ENCODE measurements at places on chromosomes 2 and 18.

DNA sequence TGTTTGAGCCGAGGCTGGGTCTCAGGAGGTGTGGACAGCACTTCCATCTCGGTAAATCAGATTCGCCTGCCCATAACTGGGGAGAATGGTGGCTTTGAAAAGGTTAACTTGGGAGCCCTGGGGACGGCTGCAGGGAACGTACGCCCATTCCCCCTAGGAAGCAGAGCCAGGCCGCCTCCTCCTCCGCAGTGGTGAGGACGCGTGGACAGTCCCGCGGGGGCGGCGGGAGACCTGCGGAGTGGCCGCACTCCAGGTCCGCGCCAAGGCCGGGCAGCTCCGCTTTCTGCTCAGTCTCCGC is 845 bp upstream of the MYCN start:
- no peak for DNase-seq

GRCh38 chr18:56458770-56459712 is 179.4 kb downstream of the TXNL1 start:
- DNase-seq: no peak

- DNase-seq: no peak
Measured at GRCh38 chr2:58508006-58508405, 266.9 kb upstream of the FANCL start.

DNA sequence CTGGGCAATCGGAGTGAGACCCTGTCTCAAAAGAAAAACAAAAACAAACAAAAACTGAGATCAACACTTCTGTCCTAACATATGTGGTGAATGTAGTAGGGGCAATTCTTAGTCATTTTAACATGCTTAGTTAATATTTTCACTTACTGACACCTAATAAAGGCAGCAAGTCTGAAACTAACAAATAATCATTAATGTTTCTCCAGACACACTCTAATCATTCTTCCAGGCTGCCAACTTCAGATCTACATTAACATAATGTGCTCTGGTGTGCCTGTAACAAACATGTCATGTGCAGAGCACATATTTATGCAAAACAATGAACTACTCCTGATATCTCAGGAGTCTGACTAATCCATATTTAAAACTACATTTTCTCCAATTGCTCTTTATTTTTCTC is 6.0 kb downstream of the KRCC1 start:
- DNase-seq: no peak

DNA sequence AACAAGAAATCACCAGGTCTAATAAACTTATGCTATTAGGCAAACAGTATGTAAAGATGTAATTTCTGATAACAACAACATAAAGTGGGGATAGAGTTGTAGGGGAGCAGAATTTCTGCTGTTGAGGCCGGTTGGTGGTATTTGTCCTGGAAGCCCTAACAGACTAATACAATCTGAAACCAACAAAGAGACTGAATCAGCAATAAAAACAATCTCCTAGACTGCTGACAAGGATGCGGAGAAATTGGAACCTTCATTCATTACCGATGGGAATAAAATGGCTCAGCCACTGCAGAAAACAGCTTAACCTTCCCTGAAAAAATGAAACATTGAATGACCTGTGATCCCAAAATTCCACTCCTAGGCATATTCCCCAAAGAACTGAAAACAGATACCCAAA is 88.7 kb downstream of the GYPC start:
- no peak for DNase-seq

- no peak for DNase-seq
Measured at GRCh38 chr2:10584242-10584753, 105.5 kb downstream of the NOL10 start.

DNA sequence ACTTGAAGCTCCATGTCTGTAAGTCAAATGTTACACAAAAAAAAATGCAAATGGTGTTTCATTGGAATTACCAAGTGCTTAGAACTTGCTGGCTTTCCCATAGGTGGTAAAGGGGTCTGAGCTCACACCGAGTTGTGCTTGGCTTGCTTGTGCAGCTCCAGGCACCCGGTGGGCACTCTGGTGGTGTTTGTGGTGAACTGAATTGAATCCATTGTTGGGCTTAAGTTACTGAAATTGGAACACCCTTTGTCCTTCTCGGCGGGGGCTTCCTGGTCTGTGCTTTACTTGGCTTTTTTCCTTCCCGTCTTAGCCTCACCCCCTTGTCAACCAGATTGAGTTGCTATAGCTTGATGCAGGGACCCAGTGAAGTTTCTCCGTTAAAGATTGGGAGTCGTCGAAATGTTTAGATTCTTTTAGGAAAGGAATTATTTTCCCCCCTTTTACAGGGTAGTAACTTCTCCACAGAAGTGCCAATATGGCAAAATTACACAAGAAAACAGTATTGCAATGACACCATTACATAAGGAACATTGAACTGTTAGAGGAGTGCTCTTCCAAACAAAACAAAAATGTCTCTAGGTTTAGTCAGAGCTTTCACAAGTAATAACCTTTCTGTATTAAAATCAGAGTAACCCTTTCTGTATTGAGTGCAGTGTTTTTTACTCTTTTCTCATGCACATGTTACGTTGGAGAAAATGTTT is 97.9 kb upstream of the IL1R2 start:
- DNase-seq: no peak

DNA sequence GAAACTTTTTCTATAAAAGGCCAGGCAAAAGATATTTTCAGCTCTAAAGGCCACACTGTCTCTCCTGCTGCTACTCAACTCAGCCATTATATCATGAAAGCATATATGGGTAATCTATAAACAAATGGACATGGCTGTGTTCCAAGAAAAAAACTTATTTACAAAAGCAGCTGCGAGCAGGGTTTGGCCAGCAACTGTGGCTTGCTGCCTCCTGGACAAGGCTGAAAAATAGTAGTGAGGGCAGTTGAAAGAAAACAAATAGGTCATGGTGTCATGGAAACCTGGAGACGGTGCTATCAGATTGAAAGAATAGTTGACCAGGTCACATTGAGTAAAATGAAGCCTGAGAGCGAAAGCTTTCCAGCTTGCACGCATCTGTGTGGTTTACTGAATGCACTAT is 89.2 kb upstream of the LRATD1 start:
- no peak for DNase-seq

- no peak for DNase-seq
Measured at GRCh38 chr2:218002845-218003180, at the start of gene TNS1. TNS1 (minus strand) TSS chr2:218002995; CDS start chr2:218002872, 123 bp downstream.

DNA sequence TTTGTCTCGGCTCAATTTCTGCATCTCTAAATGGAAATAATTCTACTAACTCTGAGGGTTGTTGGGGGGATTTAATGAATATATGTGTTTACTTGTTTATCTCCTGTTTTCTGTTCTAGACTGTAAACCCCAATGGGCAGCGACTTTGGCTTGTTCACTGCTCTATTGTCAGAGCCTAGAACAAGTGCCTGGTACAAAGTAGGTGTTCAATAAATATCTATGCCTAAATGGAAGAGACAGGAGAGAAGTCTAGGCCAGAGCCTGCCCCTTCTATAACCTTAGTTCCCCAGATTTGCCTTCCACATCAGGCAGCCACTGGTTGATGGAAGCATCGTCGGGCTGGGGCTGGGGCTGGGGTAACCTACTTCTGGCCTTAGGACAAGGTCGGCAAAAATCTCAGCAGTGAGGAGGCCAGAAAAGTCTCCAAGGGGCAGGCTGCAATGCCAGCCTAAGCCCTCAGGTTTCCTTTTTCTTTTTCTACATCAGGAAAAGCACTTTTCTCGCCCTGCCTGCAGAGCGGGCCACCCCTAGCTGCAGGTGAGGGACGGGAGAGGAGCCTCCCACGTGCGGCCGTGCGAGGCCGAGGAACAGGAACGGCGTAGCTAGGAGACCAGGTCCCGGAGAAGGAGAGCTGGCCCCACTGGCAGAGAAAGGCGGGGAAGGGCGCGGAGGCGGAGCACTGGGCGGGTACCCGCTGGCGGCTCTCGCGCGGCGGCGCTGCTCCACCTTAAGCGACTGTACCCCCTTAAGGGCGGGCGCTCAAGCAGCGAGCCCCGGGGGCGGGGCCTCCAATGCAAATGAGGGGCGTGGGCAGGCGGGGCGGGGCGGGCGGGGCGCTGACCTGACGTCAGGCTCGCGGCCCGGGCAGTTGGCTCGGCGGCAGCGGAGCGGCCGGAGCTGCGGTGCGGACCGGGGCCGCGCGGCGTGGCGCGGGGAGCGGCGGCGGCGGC is at the start of gene CNNM4:
CNNM4 (plus strand) TSS at position 867 of the 950 bp plus-strand sequence. CDS start 98 bp downstream, outside the sequence.
- DNase-seq: peak; percentile 84

- DNase-seq: no peak
Measured at GRCh38 chr2:17628349-17629261, 88.1 kb downstream of the VSNL1 start.

DNA sequence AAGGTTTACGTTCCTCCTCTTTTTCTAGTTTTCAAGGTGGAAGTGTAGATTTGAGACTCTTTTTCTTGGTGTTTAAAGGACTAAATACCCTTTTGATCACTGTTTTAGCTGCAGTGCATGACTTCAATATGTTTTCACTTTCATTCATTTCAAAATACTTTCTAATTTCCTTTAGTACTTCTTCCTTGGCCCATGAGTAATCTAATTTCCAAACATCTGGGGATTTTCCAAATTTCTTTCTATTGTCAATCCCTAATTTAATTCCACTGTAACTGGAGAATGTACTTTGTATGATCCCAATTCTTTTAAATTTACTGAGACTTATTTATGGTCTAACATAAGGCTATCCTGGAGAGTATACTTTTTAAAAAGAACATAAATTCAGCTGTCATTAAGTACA is 3.8 kb upstream of the RHBDD1 start:
- no peak for DNase-seq

GRCh38 chr2:234444242-234444730 is 52.6 kb downstream of the ARL4C start:
- no peak for DNase-seq

- peak; percentile 83 for DNase-seq
Measured at GRCh38 chr18:3447895-3448837, 1.8 kb upstream of the TGIF1 start.
